ENCODE measurements at places on chromosomes 7 and 10.

- DNase-seq = no peak
- no peaks in the 10 kb centered on the region for H3K4me1 ChIP-seq
- H3K36me3 ChIP-seq = no peaks in the 10 kb centered on the region
- no peak overlapping the region for H3K4me3 ChIP-seq
Measured at GRCh38 chr7:92058040-92058439, 76.2 kb downstream of the CYP51A1 start.

GRCh38 chr7:36082910-36083309 lies 70.1 kb upstream of the EEPD1 start:
- no peaks in the 10 kb centered on the region for H3K4me1 ChIP-seq
- no peaks in the 10 kb centered on the region for H3K27me3 ChIP-seq
- H3K4me3 ChIP-seq = no peak overlapping the region
- DNase-seq = no peak

DNA sequence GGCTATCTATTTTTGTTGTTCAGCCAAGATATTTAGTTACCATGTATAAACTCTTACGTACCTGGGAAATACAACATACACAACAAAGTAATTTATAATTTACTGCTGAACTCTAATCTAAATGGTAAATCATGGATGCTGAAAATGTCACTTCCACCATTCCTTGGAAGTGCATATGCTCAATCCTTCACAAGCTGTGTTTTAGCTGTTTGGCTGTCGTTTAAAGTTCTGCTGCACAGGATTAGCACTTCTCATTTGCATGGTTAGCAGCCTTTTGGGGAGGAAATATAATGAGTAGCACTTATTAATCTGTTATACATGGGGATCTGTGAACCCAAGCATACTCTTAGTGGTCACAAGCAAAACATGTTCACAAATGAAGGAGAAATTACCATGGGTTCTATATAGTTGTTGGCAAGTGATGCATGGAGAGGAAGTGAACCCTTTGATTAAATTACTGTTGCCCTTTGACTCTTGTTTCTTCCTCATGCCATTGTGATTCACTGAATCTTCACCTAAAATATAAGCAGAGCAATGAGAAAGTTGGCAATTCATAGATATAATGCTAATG lies 18.5 kb downstream of the PIK3CG start:
- H3K4me1 ChIP-seq = no peaks in the 10 kb centered on the region
- no peak overlapping the region for H3K4me3 ChIP-seq
- no peaks in the 10 kb centered on the region for H3K36me3 ChIP-seq
- no peaks in the 10 kb centered on the region for H3K27me3 ChIP-seq

DNA sequence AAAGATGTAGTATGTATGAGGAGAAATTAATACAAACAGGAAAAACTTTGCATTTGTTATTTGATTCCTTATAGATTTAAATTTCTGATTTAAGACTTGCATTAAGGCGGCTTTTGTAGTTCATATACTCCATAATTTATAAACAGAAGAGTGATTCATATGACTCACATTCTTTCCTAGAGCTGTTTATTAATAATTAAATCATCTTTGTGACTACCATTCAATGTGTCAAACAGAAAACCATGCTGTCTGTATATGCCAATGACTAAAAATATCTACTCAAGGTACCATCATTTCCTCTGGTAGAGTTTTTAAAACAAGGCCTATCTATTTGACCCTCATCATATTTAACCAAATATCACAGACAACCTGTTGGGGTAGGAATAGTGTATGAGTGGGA lies 501.7 kb downstream of the PARD3 start:
- no peaks in the 10 kb centered on the region for H3K27me3 ChIP-seq
- H3K36me3 ChIP-seq = peaks cover 3% of the 10 kb centered on the region
- no peak overlapping the region for H3K4me3 ChIP-seq
- no peak for DNase-seq

DNA sequence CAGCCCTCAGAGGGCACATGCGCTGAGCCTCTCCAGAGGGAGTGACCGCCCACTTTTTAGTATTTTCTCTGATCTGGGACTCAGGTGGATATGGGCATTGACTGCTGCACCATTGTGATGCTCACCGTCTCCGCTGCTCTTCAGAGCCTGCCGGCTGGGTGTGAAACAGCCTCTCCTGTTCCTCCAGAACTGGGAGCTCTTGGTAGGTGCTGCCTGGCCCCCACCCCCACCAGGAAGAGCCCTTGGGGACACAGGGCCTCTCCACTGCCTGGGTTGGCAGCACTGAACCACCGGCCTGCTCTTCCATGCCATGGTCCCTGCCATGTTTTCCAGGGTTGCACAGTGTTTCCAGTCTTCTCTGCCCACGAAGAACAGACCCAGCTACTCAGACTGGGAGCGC lies 36.3 kb downstream of the ARHGAP22 start:
- H3K4me3 ChIP-seq = no peak overlapping the region
- no peak for DNase-seq
- H3K27me3 ChIP-seq = no peaks in the 10 kb centered on the region

- DNase-seq = no peak
- no peak overlapping the region for H3K27ac ChIP-seq
- no peak overlapping the region for H3K4me3 ChIP-seq
- H3K36me3 ChIP-seq = no peaks in the 10 kb centered on the region
- no peaks in the 10 kb centered on the region for H3K4me1 ChIP-seq
Measured at GRCh38 chr10:19782430-19783089, 33.7 kb upstream of the PLXDC2 start.
